ENCODE measurements at places on chromosomes 5 and 9.

DNA sequence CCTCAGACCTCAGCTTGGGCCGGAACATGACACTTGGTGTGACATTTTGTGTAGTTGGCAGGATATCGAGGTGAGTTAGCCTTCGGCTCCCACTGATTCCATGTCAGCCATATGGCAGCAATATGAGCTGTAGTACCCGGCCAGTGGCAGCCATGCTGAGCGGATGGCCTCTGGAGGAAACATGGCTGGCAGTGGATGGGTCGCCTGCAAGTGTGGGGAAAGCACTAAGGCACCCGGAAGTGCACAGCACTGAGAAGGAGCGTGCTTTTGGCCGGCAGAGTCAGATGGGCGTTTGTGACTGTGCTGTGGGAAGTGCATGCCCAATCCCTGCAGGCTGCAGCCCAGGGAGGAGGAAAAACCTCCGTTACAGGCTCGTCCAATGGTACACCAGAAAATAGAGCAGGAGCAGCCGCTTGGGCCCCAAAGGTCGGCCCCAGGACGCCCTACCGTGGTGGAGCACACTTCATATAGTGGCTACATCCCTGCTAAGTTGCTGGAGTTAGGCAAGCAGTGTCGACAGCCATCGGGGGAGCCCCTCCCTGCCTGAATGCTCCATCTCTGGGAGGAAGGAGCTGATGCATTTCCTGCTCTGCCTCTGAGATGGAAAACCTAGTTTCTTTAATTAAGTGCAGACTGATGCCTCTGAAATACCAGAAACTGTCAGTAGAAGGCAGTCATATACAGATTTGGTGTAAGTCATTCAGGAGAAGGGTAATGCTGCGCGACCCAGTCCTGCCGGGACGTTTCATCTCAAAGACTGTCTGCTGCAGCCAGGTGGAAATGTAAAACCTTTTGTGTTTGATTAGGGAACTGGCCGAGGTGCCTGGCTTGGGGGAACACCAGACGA lies 2185.8 kb upstream of the ACO1 start:
- no peak for DNase-seq

- peak; percentile 69 for DNase-seq
Measured at GRCh38 chr9:105154723-105155191, 89.7 kb upstream of the SLC44A1 start.

GRCh38 chr5:85170183-85170582 lies 785.5 kb upstream of the EDIL3 start:
- DNase-seq: no peak

DNA sequence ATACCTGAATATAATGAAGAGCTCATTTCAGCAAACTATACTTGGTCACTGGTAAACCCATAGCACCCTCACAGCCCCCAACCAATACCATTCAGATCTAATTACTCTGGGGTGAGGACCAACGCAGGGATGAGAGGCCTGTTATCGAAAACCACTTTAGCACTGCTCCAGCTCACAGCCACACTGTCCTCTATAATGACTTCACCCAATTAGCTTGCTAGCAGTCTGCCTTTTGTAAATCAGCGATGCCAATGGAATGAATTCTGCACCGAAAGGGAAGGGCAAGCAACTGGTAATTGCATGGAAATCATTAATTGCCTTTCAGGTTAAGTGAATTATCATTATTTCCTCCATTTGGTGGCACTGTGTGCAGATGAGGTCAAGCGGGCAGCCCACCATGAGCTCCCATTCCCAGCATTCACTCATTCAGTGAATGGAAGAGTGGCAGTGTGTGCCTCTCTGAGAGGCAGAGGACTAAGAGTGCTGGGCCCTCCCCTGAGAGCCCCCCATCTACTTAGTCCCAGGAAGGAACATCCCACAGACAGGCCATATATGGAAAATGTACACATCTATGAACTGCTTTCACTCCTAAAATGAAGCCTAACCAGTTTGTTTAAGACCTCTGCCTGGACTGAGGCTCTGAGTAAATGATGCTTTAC lies 262.1 kb downstream of the SPOCK1 start:
- DNase-seq: no peak

GRCh38 chr5:76522103-76522935 lies 100.9 kb downstream of the F2RL2 start:
- no peak for DNase-seq

Measured in ELR (cell line).